ENCODE measurements at places on chromosomes 1 and 21. TPM values are rescaled to one million over a fixed set of nuclear protein-coding genes. Genes with fewer than 3 reads are reported as not detected.

Gene FMO3
- 357 TPM for total RNA-seq

Gene AMY2A
- total RNA-seq = not detected

Gene AURKAIP1
- 140 TPM for total RNA-seq

Gene KRTAP7-1
- not detected for total RNA-seq

Gene KRTAP21-2
- total RNA-seq = not detected

Gene SAMSN1
- 3.0 TPM for total RNA-seq

Gene ZNF648
- total RNA-seq = 0.35 TPM

Gene NCDN
- 11.7 TPM for total RNA-seq

Gene OR2M3
- total RNA-seq = not detected

- H3K36me3 ChIP-seq = no peaks in the 10 kb centered on the region
- no peak for DNase-seq
- peak overlapping the region; percentile 36 for H3K4me3 ChIP-seq
- H3K4me1 ChIP-seq = peaks cover 4% of the 10 kb centered on the region
Measured at GRCh38 chr1:145846201-145846612, 777 bp downstream of the NUDT17 start.

GRCh38 chr1:215932558-215932957 is 365.5 kb downstream of the KCTD3 start:
- no peaks in the 10 kb centered on the region for H3K27me3 ChIP-seq
- no peaks in the 10 kb centered on the region for H3K36me3 ChIP-seq
- H3K4me1 ChIP-seq = no peaks in the 10 kb centered on the region

- H3K4me1 ChIP-seq = no peaks in the 10 kb centered on the region
- DNase-seq = no peak
- H3K36me3 ChIP-seq = no peaks in the 10 kb centered on the region
Measured at GRCh38 chr1:6040861-6041415, 4.8 kb upstream of the KCNAB2 start.

DNA sequence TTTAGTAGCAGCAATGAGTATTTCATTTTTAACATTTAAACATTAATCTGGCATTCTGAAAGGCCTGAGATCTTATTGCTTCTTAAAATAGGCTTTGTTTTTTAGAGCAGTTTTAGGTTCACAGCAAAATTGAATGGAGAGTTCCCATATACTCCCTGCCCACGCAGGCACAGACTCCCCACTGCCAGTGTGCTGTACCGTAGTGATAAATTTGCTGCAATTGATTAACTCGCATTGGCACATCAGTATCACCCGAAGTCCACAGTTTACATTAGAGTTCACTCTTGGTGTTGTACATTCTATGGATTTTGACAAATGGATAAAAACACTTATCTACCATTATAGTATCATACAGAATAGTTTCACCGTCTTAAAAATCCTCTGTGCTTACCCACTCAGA is 71.8 kb upstream of the ERRFI1 start:
- H3K36me3 ChIP-seq = no peaks in the 10 kb centered on the region
- DNase-seq = no peak
- no peak overlapping the region for H3K4me3 ChIP-seq

DNA sequence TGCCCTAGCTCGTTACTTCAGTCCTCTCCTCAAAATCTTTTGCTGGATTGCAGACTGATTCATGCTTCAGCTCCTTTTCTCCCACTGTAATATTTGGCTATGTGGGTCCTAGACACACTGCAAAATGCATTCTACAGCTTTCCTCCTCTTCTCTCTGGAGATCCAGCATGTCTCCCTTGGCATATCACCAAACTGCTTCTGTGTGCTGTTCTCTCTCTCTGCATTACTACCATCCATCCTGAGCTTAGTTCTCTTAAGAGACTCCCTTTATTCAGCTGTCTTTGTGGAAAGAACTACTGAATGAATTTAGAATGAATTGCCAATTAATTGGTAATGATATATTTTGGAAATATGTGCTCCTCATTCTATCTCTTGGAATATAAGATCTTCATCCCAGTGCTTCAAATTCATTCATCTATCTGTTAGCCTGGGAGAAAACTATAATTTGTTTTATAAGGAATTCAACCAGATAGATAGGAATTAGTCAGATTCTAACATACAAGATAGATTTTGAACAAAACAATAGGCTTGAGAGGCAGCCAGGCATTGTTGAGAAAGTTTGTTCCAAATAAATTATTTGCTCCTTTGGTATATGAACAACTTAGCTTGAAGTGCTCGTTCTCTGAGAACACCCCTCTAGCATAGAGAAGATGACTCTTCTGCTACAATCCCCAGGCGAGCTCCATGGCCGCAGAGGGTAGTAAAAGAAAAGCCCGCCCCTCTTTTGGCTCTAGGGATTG is 71.9 kb downstream of the NTMT2 start:
- no peak for DNase-seq
- H3K27me3 ChIP-seq = no peaks in the 10 kb centered on the region
- H3K4me3 ChIP-seq = no peak overlapping the region

DNA sequence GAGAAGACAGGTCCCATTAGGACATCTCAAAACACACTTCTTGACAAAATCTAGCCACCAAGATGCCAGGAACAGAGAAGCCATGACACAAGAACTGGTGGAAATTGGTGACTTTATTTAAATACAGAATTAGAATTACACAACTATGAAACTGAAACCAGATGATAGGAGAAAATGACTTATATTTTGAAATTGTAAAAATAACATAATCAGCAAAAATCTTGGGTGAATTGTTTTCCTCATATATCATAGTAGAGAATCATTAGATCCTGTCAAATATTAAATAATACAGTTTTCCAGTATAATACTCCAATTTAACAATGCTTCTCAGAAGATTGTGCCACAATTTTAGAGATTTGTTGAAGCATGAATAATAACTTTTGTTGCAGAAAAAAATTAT is 81.5 kb upstream of the MROH9 start:
- H3K4me3 ChIP-seq = no peak overlapping the region
- peaks cover 5% of the 10 kb centered on the region for H3K27me3 ChIP-seq
- no peaks in the 10 kb centered on the region for H3K4me1 ChIP-seq
- H3K27ac ChIP-seq = no peak overlapping the region
- no peaks in the 10 kb centered on the region for H3K36me3 ChIP-seq

- no peak overlapping the region for H3K4me3 ChIP-seq
- H3K36me3 ChIP-seq = no peaks in the 10 kb centered on the region
- no peaks in the 10 kb centered on the region for H3K27me3 ChIP-seq
- DNase-seq = no peak
- H3K27ac ChIP-seq = no peak overlapping the region
- H3K4me1 ChIP-seq = no peaks in the 10 kb centered on the region
Measured at GRCh38 chr1:47694011-47694890, 256.4 kb downstream of the FOXD2 start.

GRCh38 chr1:181559142-181559541 is 75.8 kb downstream of the CACNA1E start:
- no peaks in the 10 kb centered on the region for H3K27me3 ChIP-seq
- H3K27ac ChIP-seq = no peak overlapping the region
- H3K4me1 ChIP-seq = no peaks in the 10 kb centered on the region
- no peak overlapping the region for H3K4me3 ChIP-seq
- DNase-seq = no peak
- no peaks in the 10 kb centered on the region for H3K36me3 ChIP-seq

GRCh38 chr1:175287377-175287776 is 94.8 kb upstream of the KIAA0040 start:
- H3K4me3 ChIP-seq = no peak overlapping the region
- no peak overlapping the region for H3K27ac ChIP-seq
- DNase-seq = no peak
- H3K4me1 ChIP-seq = no peaks in the 10 kb centered on the region
- H3K27me3 ChIP-seq = no peaks in the 10 kb centered on the region
- H3K36me3 ChIP-seq = no peaks in the 10 kb centered on the region

GRCh38 chr1:212315907-212316306 is 30.7 kb downstream of the PPP2R5A start:
- H3K4me3 ChIP-seq = no peak overlapping the region
- no peaks in the 10 kb centered on the region for H3K27me3 ChIP-seq
- no peaks in the 10 kb centered on the region for H3K4me1 ChIP-seq
- no peak for DNase-seq

GRCh38 chr1:190479516-190479915 is 1.9 kb upstream of the BRINP3 start:
- H3K4me3 ChIP-seq = no peak overlapping the region
- no peak overlapping the region for H3K27ac ChIP-seq
- no peaks in the 10 kb centered on the region for H3K27me3 ChIP-seq
- H3K4me1 ChIP-seq = no peaks in the 10 kb centered on the region

GRCh38 chr21:42676808-42677207 is 23.4 kb downstream of the PDE9A start:
- H3K36me3 ChIP-seq = no peaks in the 10 kb centered on the region
- H3K4me1 ChIP-seq = no peaks in the 10 kb centered on the region
- H3K4me3 ChIP-seq = no peak overlapping the region
- H3K27ac ChIP-seq = no peak overlapping the region
- DNase-seq = no peak

- no peak overlapping the region for H3K4me3 ChIP-seq
- no peaks in the 10 kb centered on the region for H3K4me1 ChIP-seq
- no peak for DNase-seq
- H3K36me3 ChIP-seq = no peaks in the 10 kb centered on the region
- H3K27ac ChIP-seq = no peak overlapping the region
- H3K27me3 ChIP-seq = peaks cover 19% of the 10 kb centered on the region
Measured at GRCh38 chr21:33112151-33112550, 42.2 kb downstream of the OLIG1 start.

- no peaks in the 10 kb centered on the region for H3K36me3 ChIP-seq
- H3K4me3 ChIP-seq = no peak overlapping the region
- H3K27ac ChIP-seq = no peak overlapping the region
- peak; percentile 54 for DNase-seq
Measured at GRCh38 chr1:235018720-235019444, 109.8 kb downstream of the TOMM20 start.

DNA sequence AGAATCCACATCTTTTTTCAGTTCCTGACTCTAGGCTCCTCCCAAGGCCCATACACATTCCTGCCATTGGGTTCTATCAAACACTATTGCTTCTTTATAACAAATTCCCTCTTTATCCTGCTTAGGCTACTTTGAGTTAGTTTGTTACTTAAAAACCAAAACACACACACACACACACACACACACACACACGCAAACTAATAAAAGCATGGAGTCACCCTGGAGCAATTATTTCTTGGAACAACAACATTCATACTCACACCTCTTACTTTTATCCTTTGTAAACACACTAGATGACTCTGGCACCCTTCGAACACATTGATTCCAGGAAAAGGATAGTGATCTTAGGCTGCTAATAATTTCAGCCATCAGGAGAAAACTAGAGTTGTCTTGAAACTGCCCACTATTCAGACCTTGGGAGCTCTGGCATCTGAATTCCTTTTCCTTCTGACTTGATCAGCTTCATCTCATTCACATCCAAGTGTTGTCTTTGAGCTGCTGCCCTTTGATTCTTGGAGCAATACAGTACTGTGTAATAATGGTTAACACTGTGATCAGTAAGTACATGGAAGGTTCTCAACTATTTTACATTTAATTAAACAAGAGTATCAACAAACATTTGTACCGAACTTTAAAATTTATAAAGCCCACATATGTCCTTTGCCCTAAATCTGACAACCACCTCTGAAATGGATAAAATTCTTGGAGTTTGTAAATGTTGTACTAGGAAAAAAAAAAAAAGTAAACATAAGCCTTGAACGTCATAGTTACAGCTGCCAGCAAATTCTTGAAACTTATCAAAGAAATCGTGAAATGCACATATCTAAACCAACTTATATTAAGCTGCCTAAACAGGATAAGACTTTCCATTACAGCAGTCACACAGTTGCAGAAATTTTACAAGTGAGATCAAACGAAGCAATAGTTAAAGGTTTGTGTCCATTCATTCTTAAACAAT is 2.8 kb upstream of the SEC22B start:
- no peaks in the 10 kb centered on the region for H3K36me3 ChIP-seq
- H3K27ac ChIP-seq = peak overlapping the region; percentile 65
- no peaks in the 10 kb centered on the region for H3K27me3 ChIP-seq
- no peak for DNase-seq

GRCh38 chr1:87024936-87025540 is 110.6 kb downstream of the HS2ST1 start:
- no peak for DNase-seq
- H3K36me3 ChIP-seq = no peaks in the 10 kb centered on the region
- no peak overlapping the region for H3K4me3 ChIP-seq
- H3K27me3 ChIP-seq = no peaks in the 10 kb centered on the region
- H3K4me1 ChIP-seq = no peaks in the 10 kb centered on the region
- no peak overlapping the region for H3K27ac ChIP-seq

DNA sequence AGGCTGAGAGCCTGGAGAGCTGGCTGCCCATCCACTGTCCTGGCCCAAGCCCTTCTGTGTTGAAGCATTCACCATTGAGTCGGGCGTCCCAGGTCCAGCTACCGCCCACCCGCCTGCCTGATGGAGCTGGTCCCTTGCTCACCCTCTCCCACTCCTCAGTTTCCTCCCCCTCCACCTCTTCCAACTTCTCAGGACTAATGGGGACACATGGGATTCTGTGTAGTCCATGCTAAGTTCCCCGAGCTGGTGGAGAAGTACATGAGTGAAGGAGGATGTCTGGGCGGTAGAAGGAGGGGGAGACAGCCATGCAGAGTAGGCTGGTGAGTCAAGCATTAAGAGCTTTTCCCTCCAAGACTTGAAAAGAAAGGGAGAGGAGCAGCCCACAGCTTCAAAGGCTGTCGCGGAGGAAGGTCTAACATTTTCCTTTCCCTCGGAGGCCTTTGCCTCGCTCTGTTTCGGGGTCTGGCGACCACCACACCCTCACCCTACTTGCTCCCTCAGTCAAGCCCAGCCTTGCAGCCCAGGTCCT is 561 bp downstream of the SLC26A9 start:
- no peak for DNase-seq
- H3K4me3 ChIP-seq = no peak overlapping the region
- H3K27ac ChIP-seq = no peak overlapping the region
- H3K27me3 ChIP-seq = no peaks in the 10 kb centered on the region

- no peaks in the 10 kb centered on the region for H3K36me3 ChIP-seq
- no peak overlapping the region for H3K27ac ChIP-seq
- H3K4me1 ChIP-seq = peaks cover 6% of the 10 kb centered on the region
- no peak for DNase-seq
- H3K4me3 ChIP-seq = no peak overlapping the region
Measured at GRCh38 chr1:86500714-86501113, 32.0 kb downstream of the CLCA1 start.

DNA sequence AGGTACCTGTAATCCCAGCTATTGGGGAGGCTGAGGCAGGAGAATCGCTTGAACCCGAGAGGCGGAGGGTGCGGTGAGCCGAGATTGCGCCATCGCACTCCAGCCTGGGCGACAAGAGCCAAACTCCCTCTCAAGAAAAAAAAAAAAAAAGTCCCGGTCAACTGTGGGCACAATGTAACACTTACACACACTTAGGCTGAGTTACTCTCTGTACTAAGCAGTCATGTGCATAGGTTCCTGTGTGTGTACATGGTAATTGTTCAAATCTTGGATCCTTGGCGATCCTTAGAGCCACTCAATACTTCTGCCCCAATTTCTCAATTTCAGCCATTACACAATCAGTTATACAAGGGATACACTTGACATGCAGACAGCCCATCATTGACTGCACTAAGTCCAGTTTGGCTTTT is 11.6 kb downstream of the SDCCAG8 start:
- H3K4me3 ChIP-seq = no peak overlapping the region
- no peaks in the 10 kb centered on the region for H3K36me3 ChIP-seq
- no peaks in the 10 kb centered on the region for H3K4me1 ChIP-seq
- no peaks in the 10 kb centered on the region for H3K27me3 ChIP-seq

GRCh38 chr1:25737130-25737529 is 62.9 kb upstream of the SELENON start:
- no peak overlapping the region for H3K4me3 ChIP-seq
- no peaks in the 10 kb centered on the region for H3K36me3 ChIP-seq

- H3K27ac ChIP-seq = no peak overlapping the region
- H3K4me3 ChIP-seq = no peak overlapping the region
- H3K36me3 ChIP-seq = no peaks in the 10 kb centered on the region
- no peaks in the 10 kb centered on the region for H3K4me1 ChIP-seq
- DNase-seq = no peak
Measured at GRCh38 chr1:42145764-42146625, 7.2 kb upstream of the GUCA2B start.

Measured in right lobe of liver (tissue), 6 donors.